Hematopoietic multipotent progenitor cell treated with erythropoietin and hydrocortisone succinate and interleukin-3 and kit ligand, for 17 days (in vitro differentiated cells): ENCODE measurements at places on chromosomes 1 and 21.

GRCh38 chr1:117025568-117025967 is 24.0 kb downstream of the CD101 start:
- DNase-seq, result no peak

DNA sequence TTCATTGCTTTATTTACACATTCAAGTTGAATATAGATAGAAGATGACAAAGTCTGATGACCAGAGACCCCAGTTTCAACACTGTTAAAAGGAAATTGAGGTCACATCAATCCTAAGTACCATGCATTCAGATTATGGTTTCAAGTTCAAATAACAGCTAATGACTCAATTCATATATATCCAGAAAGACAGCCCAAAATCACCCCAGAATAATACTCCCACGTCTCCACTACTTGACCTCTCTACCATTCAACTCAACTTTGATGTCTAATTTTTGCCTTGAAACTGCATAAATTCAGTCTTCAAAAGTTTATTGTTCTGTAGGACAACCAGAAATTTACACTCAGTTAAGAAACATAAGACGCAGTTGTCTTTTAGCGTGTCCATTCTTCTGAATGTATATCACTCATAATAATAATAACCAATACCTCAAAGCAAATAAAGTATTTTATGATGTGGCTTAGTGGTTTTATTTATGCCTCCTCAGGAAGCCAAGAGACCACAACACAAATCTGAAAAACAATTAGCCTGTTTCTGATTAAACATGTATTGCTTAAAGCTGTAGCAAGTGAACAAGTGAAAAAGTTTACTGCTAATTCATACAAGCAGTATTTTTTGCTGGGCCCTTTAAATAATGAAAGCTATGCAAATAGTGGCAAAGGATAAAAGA is 569.0 kb downstream of the LTN1 start:
- no peak for DNase-seq

GRCh38 chr1:94239796-94240195 is 2.4 kb upstream of the ARHGAP29 start:
- no peak for DNase-seq

GRCh38 chr1:10253755-10254154 is 43.4 kb downstream of the KIF1B start:
- no peak for DNase-seq

DNA sequence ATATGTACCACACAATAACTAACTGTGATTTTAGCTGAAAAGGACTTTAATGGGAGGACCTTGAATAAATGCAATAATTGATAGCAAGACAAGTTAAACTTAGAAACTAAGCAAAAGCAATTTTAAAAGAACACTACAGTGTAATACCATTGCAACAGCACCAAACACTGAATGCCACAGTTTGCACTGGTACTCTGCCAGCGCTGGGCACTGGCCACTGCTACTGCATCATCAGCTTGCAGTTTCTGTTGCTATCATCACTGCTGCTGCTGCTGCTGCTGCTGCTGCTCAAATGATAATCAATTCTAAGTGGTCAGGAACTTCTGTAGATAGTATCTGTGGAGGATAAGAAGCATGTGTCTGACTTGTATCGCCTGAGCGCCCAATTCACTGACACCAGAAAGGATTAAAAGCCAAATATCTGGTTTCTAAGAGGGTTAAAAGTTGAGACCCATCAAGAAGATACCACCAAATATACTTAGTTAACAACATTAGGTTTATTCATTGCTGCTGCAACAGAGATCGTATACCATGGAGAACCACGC is 306.9 kb downstream of the LRRC40 start:
- DNase-seq, result no peak

DNA sequence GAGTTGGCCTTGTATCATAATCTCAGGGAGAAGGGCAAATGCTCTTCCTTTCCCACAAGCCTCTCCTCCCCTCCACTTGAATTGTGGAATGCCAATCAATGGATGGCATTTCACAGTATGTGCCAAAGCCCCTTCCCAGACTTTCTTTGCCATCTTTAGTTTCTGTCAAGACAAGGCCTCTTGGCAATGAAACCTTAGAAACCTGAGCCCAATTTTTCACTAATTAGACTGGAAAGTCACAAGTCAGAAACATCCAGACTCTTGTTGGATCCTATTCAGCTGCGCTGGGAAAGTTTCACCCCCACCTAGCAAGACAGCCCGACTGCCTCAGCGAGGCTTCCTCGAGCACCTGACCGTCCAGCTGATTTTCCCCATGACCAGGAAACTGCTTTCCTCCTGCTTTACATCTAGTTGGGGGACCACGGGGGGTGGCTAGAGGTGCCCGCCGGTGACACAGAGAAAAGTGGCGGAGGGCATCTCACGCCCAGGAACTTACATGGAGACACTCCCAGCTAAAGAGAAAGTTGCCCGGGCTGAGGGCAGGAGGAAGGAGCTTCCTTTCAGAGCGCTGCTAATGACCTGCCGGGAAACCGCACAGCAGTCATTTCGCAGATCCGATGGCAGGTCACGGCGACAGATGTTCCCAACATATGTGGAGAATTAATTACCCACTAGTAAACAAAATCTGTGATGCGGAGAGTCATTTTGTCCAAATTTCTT is 302.6 kb upstream of the RRP15 start:
- no peak for DNase-seq

GRCh38 chr1:52368383-52369172 is 2.6 kb upstream of the CC2D1B start:
- DNase-seq, result peak; percentile 33

- DNase-seq, result no peak
Observed at GRCh38 chr1:82225421-82226185, 424.9 kb downstream of the ADGRL2 start.

GRCh38 chr1:217881131-217881543 is 250.0 kb downstream of the SPATA17 start:
- no peak for DNase-seq

GRCh38 chr1:246838118-246838456 is 93.7 kb downstream of the AHCTF1 start:
- no peak for DNase-seq

GRCh38 chr1:187871177-187871845 is 1042.6 kb downstream of the PLA2G4A start:
- no peak for DNase-seq

DNA sequence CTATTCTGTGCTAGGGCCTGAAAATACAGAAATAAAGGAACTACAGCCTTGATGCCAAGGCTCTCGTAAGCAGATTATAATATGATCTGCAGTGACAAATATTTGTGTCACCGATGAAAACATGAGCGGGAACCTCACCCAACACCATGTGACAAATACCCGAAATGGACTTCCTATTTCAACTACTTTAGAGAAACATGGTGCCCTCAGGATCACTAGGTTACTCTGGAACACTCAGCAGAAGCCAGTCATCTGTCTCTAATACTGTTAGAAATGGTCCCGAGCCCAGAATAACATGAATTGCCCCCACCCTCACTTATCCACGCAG is 463 bp upstream of the VAMP3 start:
- no peak for DNase-seq

GRCh38 chr1:93615582-93616150 is 66.0 kb downstream of the BCAR3 start:
- no peak for DNase-seq
